ENCODE measurements at places on chromosomes 2 and 18.

DNA sequence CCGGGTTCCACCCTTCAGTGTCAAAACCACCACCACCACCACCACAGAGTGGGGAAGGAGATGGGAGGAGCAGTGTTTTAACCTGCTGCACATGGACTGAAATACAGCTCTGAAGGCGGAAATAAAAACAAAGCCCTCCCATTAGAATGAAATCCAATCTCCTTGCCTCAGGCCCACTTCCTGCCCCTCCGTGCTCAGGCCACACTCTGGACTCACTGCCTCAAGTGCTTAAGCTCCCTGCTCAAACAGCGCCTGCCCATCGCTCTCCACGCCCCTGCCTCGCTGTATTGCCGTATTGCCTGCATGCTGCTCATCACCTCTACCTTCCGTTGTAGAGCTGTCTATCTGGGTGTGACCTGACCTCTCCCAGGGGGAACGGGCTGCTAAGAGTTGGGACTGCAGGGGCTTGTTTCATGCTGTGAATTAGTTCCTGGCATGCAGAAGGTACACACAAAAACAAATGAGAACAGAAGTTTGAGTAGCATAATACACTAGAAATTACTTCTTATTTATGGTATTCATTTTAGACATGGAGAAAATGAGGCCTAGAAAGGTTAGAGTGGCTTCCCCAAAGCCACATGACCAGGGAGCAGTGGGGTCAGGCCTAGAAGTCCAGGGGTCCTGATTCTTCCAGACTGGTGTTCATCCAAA lies 31.6 kb upstream of the NEB start:
- no peak for DNase-seq

DNA sequence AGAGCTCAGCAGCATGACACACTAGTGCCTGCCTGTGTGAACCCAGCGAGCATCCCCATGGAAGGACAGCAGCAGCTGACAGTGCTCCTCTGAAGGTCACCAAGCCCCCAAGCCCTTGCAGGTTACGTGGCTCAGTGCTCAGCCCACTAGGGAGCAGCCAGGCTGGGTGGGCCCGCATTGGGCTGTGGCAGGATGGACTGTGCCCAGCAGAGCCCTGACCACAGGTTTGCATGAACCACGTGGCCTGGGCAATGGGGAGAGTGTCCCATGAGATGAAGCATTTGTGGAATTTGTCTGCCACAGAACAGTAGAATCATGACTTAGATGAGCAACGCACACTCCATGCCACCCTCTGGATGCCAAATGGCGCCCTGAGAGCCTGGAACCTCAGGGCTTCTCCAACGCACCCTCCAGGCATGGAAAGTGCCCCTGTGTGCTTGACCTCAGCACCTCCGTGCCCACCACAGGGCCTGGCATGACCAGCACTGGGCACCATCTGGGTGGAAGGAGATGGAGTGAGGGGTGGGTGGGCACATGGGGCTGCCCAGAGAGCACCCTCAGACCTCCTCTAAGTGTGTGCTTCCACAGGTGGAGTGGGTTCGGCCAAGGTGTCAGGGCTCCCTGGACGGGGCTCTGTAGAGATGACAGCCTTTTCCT lies 216.1 kb upstream of the RAB6C start:
- DNase-seq, result no peak

- no peak for DNase-seq
Measured at GRCh38 chr2:10431797-10432196, 16.3 kb downstream of the ODC1 start.

GRCh38 chr2:200345975-200346374 lies 39.5 kb downstream of the SPATS2L start:
- DNase-seq, result no peak

DNA sequence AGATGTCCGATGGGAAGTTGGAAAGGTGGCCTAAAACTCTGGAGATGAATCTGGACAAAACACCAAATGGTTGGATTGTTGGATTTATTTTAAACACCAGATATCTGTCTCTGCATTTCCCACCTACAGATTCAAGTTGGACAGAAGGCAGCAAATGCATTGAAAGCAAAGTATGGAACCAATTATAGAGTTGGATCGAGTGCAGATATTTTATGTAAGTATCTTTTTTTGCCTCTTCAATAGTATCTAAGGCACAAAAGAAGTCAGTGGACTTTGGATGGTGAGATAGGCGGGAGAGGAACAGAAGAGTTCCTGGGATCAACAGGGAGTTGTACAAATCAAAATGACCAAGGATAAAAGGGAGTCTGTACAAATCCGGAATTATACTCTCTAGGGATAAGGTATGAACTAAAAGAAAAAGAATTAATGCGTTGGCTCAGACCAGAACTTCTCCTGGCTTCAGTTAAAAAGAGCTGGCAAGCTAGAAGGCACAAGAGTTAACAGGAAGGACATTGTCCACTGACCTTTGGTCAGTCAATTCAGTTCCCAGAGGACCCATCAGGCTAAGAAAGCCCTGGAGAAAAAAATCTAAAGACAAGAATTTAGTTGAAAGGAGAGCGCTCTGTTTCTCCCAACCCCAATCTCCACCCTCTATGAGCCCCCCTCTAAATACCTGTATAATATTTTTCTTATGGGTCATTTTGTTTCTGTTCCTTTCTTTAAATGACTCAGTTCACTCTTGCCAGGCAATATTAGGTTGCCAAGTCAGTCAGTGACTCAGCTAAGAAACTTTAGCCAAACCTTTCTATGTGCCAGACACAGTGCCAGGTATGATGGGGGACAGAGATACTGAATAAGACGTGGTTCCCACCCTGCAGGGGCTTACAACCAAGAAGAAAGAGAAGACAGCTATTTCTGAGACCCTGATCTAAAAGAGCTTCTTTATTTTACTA lies 29.1 kb downstream of the CPO start:
- no peak for DNase-seq

GRCh38 chr2:122532481-122532880 lies 777.0 kb downstream of the TSN start:
- no peak for DNase-seq

GRCh38 chr2:186984481-186984880 lies 135.5 kb upstream of the ZSWIM2 start:
- DNase-seq, result no peak

- DNase-seq, result no peak
Measured at GRCh38 chr2:186919296-186919695, 70.3 kb upstream of the ZSWIM2 start.

GRCh38 chr2:55268288-55268906 lies 634 bp downstream of the MTIF2 start:
- no peak for DNase-seq

- DNase-seq, result no peak
Measured at GRCh38 chr2:16013359-16013911, 73.1 kb downstream of the MYCN start.

DNA sequence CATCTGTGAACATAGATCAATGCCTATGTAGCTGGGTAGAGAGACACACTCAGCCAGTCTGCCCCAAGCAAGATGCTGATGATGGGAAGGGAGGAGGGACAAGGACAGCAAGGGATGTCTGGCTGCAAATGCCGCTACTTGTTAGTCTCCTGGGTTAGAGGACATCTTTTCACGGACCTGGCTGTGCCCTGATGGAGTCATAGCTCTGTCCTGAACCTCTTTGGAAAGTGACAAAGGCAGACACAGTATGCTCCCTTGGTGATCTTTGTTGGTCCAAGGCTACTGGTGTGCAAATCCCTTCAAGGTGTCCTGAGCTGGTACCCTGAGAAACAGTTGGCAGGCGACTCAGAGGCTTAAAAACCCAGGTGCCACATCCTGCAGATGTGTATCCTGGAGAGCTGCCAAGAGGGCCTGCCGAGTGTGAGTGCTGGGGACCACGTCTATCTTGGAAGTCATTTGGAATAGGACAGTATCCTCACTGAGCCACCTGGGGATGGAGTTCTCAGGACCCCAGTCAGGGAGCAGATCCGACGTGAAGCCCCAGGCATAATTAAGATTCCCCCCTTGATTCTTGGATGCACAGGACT lies 10.8 kb downstream of the FOSL2 start:
- DNase-seq, result no peak

DNA sequence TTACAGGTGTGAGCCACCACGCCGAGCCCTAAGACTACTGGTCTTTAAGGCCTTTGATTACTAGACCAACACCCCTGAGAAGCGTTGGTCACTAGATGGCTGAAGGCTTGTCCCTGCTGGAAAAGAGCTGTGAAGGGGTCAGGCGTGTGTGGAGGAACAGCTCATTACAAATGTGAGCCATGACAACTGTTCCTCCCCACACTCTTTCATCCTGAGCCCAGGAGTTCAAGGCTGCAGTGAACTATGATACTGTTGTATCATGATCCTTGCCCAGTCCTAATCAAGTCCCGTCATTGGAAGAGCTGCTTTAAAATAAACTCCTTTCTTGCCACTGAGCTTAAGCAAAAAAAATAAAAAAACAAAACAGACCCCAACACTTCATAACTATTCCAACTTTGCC lies 19.5 kb upstream of the MCFD2 start:
- DNase-seq, result no peak

GRCh38 chr2:85132397-85132796 lies 795 bp upstream of the TCF7L1 start:
- DNase-seq, result no peak

DNA sequence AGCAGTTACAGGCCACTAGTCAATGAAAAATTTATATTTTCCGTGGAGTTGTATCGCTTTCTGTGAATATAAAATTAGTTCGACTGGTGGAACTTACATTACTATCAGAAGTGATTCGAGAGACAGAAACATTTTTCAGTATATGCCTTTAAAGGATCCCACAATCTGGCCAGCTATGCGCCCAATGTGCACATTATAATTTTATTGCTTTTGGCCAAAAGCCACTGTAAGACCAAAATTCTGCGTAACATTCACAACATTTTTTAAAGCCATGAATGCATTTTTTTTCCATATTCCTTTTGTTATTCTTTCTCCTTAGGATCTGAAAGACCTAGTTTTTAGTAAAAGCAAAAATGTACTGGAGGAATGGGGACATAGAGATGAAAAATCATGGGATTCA lies 131.0 kb upstream of the CHAC2 start:
- no peak for DNase-seq

GRCh38 chr18:50131591-50131990 lies 63.4 kb downstream of the MYO5B start:
- DNase-seq, result no peak

DNA sequence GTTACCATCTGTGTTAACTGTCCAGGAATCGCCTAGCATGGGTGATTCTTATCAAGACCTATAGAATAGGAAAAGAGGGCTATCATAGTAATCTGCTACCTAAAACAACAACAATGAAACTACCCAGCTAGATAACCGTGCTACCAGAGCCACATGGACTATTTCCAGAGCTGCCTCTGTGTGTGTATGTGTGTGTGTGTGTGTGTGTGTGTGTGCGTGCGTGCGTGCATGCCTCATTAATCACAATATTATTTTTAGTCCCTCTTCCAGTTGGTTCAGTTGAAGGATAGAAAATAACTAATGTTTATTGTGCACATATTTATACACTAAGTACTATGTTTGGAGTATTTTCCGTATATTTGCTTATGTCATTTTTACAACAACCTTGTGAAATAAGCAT lies 201.1 kb downstream of the SP3 start:
- no peak for DNase-seq

DNA sequence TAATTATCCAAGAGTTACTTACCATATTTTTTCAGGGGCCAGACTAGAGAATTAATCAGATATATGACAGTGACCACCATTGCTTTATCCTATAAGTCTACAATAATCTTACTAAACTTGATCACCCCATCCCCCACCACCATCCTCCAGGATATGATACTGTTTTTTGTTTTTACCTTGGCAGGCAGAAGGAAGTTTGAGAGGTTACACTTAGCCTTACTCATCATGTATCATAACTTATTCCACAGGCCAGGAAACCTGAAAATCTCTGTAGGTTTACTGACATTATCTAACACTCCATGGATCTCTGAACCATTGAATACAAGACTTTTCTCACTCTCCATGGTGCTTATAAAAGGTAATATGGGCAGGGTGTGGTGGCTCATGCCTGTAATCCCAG lies 602.7 kb downstream of the KCNJ3 start:
- no peak for DNase-seq

GRCh38 chr18:36766836-36767235 lies 62.0 kb downstream of the TPGS2 start:
- no peak for DNase-seq

DNA sequence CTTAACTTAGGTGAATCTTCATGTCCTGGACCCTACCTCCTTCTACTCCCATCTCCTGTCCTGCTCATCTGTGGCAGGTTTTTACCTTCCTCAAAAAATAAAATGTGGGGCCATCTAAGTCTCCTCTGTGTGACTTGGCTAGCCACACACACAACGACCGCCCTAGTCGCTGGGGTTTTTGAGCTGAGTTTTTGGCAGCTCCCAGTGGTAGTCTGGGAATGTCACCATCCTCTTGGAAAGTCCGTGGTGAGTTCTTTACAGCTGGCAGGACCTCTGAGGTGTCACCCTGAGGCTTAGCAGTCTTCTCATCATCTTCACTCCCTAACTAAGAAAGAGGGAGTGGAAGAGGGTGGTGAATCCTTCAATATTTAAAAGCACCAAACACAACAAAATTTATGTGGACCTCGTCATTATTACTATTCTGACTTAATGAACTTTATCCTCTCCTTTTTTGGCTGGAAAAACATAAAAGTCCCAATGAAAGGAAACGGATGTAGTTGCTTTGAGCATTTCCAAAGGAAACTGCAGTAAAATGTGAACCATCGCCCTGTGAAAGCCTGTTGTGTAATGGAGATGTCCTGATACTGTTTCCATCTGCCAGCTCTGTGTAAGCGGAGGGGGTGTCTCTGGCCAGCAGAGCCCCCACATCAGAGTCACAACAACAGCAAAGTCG lies 78.6 kb downstream of the VAPA start:
- DNase-seq, result no peak

GRCh38 chr2:39954346-39954745 lies 175.3 kb upstream of the THUMPD2 start:
- DNase-seq, result no peak

DNA sequence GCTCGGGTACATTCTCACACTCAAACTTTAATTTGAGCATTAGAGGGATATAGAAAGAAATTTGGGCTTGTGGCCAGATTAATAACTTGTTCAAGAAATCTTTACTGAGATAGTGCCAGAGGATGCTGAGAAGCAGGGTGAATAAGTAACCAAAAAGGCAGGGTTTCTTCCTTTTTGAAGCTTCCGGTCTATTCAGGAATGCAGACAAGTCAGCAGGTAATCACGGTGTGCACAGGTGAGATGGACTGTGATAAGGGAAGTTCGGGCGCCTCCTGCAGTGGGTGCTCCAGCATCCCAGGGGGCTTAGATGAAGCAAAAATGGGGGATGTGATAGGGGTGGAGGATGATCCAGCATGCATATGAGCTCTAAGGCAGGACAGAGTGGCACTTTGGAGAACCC lies 44.9 kb upstream of the CYP1B1 start:
- DNase-seq, result no peak

DNA sequence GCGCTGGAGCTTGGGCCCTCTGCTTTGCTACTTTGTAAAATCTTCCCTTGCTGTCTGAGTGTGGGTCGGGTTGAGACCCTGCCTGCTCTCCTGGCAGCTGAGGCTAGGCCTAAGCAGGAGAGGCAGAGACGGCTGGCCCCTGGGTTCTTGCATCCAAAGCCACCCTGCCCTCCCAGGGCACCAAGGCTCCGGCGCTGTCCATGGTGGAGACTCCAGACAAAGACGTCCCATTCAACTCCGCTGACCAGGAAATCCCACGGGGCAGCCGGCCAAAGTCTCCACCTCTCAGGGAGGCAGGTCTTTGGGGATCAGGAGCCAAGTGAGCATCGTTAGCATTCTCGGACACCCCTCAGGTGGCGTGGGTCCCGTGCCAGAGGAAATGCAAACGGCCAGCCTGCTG lies 2.6 kb upstream of the PRLH start:
- DNase-seq, result no peak

- no peak for DNase-seq
Measured at GRCh38 chr2:64105670-64106461, 38.4 kb downstream of the PELI1 start.

All from stimulated activated CD4-positive, alpha-beta T cell treated with anti-CD3 and anti-CD28 coated beads, Interleukin-15, amount 100 ng/mL, for 48 hours (primary cell).